Suppressor macrophage treated with lipopolysaccharide for 4 hours (primary cell): ENCODE measurements at places on chromosomes 4 and X.
A peak's percentile ranks its signal among the peaks of the same experiment; 100 is the strongest.

DNA sequence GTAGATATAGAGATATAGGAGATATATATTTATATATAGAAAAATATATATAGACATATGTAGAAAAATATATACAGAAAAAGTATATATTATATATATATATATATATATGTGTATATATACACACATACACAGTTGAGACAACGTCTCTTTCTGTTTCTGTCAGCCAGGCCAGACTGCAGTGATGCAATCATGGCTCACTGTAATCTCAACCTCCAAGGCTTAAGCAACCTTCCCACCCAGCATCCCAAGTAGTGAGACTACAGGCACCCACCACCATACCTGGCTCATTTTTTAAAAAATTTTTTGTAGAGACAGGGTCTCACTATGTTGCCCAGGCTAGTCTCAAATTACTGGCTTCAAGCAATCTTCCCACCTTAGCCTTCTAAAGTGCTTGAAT lies 426.3 kb downstream of the GPM6A start:
- no peak for DNase-seq

DNA sequence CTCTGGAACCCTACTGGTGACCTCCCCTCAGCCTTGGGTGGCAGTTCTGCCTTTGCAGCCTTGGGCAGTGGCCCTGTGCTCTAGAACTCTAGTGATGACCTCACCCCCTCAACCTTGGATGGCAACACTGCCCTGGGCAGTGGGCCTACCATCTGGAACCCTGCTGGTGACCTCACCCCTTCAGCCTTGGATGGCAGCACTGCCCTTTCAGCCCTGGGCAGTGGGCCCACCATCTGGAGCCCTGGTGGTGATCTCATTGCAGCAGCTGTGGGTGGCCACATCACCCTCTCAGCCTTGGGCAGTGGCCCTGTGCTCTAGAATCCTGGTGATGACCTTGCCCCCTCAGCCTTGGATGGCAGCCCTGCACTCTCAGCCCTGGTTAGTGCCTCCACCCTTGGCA lies 129.3 kb downstream of the RBMX2 start:
- DNase-seq: no peak

GRCh38 chrX:104972737-104973136 lies 247.8 kb downstream of the TEX13A start:
- no peak for DNase-seq

DNA sequence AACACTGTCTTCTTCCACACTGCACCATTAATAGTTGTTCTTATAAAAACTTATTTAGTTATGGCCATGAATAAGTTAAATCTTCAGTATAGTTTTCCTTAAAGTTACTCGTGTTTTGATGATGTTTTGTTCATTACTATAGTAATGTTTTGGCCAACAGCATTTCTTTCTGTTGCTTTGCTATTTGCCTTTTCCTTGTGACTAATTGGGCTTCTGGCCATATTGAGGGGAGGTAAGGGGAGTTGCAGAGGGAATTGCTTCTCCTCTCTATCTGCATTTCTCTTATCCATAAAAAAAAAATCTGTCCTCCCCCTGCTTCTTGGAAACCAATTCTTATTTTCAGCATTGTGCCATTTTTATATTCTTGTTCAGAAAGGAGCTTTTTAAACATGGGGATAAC lies 42.7 kb upstream of the ZCCHC12 start:
- DNase-seq: no peak

- no peak for DNase-seq
Measured at GRCh38 chr4:18695733-18696527, 674.4 kb upstream of the LCORL start.

GRCh38 chr4:127997534-127998388 lies 32.6 kb downstream of the ABHD18 start:
- DNase-seq: peak; percentile 66

DNA sequence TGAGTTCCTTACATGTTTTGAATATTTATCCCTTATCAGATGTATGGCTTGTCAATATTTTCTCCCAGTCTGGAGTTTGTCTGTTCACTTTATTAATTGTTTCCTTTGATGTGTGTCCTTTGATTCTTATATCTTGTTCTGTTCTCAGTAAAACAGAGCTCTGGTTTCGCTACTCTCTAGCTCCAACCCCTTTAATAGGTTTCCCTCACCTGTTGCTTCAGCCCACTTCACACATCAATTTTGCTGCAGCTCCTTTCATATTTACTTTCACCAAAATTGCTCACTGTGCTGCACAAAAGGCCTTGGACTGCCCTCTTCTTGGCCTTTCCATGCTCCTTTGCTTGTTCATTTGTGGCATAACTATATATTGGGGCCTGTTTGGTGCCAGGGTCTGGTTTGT lies 85.1 kb downstream of the CFAP299 start:
- no peak for DNase-seq

DNA sequence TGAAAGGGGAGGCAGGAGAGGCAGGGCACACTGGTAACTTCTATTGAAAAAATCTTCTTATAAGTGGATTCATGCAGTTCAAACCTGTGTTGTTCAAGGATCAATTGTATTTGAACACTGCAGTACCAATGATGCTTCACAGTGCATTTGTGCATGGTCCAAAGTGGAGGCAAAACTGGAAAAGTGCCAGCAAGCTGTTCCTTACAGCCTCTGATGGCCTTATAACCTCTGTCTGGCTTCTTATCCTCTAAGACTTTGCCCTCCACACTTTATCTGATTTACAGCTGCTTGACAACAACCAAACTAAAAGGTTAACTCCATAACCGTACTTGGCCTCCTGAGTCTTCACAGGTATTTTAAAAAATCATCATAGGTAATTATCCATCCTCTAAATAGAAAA lies 40.4 kb downstream of the MAGEB17 start:
- DNase-seq: no peak

GRCh38 chr4:110753466-110753865 lies 130.6 kb upstream of the PITX2 start:
- DNase-seq: no peak

DNA sequence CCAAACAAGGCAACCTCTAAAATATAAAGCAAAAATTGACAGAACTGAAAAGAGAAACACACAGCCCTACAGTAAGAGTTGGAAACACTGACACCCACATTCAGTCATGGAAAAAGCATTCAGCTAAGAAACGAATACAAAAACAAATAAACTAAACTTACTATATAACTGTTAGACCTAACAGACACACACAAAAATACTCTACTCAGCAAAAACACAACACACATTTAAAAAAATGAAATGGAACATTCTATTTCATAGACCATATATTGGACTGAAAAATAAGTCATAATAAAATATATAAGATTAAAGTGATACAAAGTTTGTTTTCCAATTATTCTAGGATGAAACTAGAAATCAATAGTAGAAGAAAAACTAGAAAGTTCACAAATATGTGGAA lies 488.8 kb upstream of the POU3F4 start:
- DNase-seq: no peak

- DNase-seq: peak; percentile 48
Measured at GRCh38 chrX:38220024-38220414, 652 bp downstream of the SRPX start.

- DNase-seq: peak; percentile 27
Measured at GRCh38 chr4:37477126-37477525, 209.1 kb downstream of the RELL1 start.

GRCh38 chr4:76003035-76003434 lies 4.3 kb downstream of the CXCL9 start:
- DNase-seq: peak; percentile 67

DNA sequence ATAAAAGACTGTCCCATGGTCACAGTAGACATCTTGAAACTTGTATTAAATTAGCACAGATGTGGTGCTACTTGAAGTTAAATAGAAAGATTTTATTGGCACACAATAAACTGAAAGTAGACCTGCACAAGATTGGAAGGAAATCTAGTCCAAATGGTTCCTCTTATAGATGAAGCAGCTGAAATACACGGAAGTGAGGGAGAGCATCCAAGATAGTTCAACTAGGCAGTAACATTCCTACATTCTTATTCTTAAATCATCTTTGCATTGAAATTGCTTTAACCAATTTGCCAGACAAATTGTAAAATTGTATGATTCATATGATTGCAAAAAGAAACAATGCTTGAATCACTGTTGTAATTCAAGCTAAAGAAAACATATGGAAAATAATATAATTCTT lies 87.6 kb upstream of the VCX3B start:
- DNase-seq: no peak

DNA sequence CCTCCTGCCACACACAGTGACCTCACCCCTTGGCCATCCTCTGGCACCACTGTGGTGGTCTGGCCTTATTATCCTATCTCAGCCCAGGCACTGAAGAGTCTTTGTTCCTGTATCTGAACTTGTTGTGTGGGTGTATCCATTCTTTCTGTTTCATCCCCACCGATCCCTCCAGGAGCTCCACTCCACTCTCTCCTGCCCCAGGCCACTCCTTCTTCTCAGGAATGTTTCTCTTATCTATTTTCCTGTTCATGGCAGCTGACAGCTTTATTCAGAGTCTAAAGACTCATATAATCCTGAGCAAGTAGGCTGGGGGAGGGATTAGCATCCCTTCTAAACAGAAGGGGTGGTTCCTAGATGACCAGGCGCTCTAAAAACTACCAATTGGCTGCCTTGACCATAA lies 150.0 kb downstream of the ANAPC10 start:
- no peak for DNase-seq

- DNase-seq: no peak
Measured at GRCh38 chrX:41981481-41982013, 58.2 kb upstream of the CASK start.

- DNase-seq: no peak
Measured at GRCh38 chrX:3448563-3448962, 102.1 kb upstream of the MXRA5 start.

DNA sequence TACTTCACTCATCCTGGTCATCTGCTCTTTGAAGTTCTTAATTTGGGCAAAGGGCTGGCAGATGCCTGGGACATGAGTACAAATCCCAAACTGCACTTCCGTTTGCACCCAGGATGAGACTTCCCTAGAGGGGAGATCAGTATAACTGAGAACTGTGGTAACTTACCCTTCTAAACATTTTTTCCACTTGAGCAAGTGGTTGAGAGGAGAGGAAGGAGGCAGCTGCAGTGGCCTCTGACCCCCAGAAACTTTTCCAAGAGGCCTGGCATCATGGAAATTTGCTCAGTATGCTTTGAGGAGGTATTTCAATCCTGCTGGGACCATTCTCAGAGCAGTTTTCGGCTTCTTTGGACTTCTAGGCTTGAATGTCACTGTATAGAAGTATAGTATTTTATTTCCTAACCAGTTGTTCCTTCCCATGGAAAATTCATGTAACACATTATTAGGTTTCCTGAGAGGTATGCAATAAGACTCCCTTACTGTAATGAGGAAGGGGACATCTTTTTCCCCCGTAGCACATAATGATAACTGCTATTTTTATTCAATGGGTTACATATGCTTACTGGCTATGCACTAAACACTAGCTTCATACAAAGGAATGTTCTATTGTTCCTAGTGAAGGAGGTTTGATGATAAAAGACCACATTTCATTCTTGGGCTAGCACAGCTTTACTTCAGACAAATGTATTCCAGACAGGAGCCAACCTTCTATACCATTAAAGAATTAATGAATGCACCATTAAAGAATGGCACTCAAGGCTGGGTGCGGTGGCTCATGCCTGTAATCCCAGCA lies 129.3 kb downstream of the SHROOM3 start:
- no peak for DNase-seq

DNA sequence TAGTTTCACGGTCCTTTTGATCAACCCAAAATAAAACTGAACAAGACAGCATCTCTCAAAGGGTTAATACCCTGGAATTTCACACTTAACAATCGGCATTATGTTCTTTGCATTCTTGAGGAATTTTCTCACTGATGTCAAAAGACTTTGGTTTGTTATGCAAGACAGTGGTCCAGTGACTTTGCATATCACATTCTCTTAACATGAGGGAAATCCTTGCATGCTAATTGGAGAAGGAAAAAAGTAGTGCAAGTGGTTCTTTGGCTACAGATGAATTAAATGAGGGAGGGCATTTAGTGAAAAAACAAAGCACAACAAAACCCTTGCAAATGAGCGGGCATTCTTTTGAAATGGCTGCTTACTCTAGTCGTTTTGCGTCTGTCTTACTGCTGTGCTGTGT lies 105.1 kb upstream of the LIMCH1 start:
- no peak for DNase-seq

DNA sequence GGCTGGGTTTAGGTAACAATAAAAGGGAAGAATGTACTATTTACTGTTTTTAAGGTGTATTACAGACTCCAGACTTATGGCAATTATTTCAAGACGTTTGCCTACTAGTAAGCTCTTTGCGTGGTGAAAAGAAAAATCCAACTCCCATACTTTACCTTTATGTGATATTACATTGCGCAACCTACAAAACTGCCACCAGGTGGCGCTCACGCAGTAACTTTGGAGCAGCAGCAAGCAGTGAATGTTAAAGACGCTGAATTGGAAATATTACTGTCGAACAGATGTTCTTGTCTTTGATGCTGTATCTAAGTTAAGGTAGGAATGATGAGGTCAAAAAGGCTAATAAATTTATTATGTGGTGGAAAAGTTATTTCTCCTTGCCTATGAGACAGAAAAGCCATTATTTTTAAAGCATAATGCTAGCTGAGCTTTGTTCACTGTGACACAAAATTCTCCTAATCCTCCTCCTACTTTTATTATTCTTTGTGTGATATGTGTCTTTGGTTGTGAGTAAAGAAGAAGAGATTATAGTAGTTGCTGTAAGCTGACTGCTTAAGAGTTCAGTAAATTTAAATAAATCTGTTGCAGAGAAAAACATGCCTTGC lies 1099.8 kb upstream of the TENM3 start:
- DNase-seq: peak; percentile 77

DNA sequence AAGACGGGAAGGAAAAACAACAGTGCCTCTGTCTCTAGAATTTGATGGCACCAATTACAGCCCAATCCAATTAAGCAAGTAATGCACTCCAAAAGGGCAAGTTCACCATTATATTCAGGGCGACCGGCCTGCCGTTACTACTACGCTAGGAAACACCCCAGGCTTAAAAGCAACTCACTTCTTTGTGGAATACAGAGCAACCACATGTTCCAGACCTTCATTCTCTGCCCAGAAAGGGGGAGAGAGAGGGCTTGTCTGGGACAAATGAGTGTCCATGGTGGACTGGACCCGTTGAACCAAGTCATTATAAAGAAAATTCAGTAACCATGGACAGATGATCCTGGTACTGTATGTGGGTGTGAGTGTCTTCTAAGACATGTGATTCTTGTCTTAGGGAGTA lies 1.6 kb downstream of the KDR start:
- DNase-seq: no peak

DNA sequence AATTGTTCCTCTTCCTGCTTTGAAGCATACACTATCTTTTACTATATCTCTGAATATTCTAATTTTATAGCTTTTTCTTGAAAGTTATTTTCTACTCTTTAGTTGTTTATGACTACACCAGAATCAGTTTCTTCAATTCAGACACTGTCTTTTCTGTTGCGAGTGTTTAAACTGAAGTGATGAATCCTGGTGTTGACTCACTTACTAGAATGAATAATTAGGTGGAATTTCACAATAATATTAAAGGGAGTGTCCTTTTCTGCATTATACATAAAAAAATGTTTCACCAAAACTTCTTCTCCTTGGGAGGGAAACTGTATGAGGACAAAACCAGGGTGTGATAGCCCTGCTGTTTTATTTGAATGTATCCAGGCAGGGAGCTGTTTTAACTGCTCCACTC lies 1383.1 kb downstream of the C4orf33 start:
- no peak for DNase-seq
